ENCODE measurements at places on chromosomes 2 and 18.

GRCh38 chr2:223613017-223613950 lies 11.1 kb upstream of the SCG2 start:
- DNase-seq, result no peak

- no peak for DNase-seq
These were observed 102.0 kb downstream of the SH3RF3 start for GRCh38 chr2:109230941-109231420.

- DNase-seq, result no peak
These were observed 800 bp downstream of the IL1RL2 start for GRCh38 chr2:102187496-102188150.

DNA sequence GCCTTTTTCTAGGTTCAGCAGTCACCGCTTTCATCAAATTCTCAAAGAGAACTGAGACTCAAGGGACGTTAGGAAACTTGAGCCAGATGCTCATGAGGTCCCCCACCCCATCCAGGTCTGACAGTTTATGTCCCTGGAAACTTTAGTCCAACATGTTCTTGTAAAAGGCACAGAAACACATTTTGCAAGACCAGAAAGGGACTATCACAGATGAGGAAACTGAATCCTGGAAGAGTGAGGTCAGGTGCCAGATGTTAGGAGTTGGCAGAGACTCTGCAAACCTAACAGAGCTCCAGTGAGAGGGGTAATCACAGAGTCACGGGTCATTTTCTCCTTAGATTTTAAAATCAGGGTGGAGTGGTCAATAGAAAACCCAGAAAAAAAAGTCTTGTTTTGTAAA lies 76.6 kb downstream of the RDH14 start:
- DNase-seq, result no peak

- no peak for DNase-seq
These were observed 80.3 kb downstream of the VSNL1 start for GRCh38 chr2:17620841-17621240.

GRCh38 chr2:140698636-140699035 lies 1432.2 kb downstream of the LRP1B start:
- DNase-seq, result no peak

DNA sequence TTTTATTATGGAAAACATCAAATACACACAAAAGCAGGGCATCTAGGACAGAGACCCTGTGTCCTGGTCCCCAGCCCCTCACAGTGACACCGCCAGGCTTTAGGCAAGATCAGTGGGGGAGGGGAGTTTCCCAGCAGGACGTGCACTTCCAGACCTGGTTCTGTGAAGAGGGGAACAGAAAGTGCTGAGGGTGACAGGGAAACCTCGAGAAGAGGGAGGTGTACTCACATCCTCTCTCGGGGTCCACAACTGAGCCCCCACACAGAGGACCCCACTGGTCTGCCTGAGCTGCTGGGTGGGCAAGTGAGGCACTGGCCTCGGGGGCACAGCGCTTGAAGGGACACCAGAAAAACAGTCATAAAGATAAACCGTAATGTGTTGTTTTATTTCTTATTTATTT lies 4.4 kb upstream of the GPR35 start:
- DNase-seq, result no peak

DNA sequence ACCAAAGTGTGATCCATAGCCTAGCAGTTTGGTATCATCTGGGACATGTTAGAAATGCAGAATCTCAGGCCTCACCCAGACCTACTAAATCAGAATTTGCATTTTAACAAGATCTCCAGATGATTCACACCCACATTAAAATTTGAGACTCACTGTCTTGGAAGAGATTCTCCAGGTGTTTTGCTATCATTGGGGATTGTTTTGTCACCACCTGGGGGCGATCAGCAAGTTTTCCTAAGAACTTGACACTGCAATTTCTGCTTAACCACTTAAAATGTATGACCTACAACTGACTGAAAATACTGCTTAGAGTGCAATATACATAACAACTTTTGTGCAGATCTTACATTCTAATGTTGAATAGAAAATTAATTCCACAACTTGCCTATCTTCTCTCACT lies 18.9 kb upstream of the ITGA4 start:
- peak; percentile 11 for DNase-seq

DNA sequence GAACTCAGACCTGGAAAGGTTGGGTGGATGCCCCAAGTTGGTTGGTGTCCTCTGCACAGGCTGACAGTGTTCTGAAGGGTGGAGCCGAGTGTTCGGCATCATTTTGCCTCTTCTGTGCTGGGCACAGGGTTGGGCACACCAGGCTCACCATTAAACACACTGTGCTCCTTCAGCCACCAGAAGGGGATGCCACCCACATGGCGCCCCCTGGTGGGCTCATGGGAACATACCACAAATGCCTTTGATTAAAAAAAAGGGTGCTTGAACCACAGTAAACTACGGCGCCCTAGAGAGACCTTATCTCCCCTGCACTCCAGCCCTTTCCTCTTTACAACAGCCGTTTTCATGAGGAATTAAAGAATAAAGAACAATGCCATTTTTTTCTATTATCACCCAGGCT lies 89.4 kb downstream of the CELF4 start:
- no peak for DNase-seq

GRCh38 chr18:48023334-48024008 lies 93.0 kb upstream of the SMAD2 start:
- DNase-seq, result no peak

- no peak for DNase-seq
These were observed 753.6 kb upstream of the GCFC2 start for GRCh38 chr2:76464310-76464709.

GRCh38 chr2:274503-274902 lies 9.8 kb downstream of the ACP1 start:
- no peak for DNase-seq

DNA sequence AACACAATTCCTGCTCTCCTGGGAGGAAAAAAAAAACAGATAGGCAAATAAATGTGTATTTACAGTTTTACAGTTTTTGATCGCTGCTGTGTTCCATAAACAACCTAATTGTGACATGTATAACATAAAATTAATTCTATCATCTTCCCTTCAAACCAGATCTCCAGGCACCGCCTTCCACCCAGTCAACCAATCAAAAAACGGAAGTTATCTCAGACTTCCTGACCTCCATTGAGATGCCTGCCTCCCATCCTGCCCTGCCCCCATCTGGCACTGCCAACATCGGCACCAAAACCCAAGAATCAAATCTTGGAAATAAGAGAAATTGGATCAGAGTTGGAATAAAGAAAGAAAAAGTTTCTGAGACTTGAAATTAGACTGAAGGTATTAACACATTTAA lies 3.1 kb upstream of the RIOK3 start:
- DNase-seq, result no peak

- DNase-seq, result no peak
These were observed 16.8 kb downstream of the GPD2 start for GRCh38 chr2:156452971-156453370.

Data from CD4-positive, alpha-beta T cell (primary cell).